ENCODE measurements at places on chromosomes 16 and 17.

- no peak for DNase-seq
These were observed 147.8 kb downstream of the IRF8 start for GRCh38 chr16:86046667-86047270.

- DNase-seq = no peak
These were observed 41.8 kb downstream of the PSME3IP1 start for GRCh38 chr16:57144027-57144426.

DNA sequence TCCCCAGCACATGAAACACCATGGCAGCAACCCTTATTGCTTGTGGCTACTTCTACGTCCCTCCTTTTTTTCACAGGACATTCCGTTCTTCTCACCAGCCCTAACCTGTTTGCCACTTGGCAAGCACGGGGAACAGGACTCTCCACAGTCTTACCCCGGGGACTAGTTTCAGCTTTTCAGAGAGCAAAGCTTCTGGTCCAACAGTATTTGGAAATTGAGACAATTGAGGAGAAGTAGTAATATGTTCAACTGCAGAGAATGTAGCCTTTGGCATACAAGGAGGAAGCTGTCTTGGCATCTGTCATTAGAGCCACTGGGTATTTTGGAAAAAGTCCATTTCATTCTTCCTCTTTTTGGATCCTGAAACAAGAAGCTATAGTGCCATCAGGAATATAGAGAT lies 65.7 kb downstream of the MAP2K6 start:
- no peak for DNase-seq

GRCh38 chr17:7218166-7218565 lies 1.5 kb downstream of the DLG4 start:
- no peak for DNase-seq

GRCh38 chr17:8963647-8964258 lies 1.8 kb downstream of the PIK3R5 start:
- DNase-seq = no peak

DNA sequence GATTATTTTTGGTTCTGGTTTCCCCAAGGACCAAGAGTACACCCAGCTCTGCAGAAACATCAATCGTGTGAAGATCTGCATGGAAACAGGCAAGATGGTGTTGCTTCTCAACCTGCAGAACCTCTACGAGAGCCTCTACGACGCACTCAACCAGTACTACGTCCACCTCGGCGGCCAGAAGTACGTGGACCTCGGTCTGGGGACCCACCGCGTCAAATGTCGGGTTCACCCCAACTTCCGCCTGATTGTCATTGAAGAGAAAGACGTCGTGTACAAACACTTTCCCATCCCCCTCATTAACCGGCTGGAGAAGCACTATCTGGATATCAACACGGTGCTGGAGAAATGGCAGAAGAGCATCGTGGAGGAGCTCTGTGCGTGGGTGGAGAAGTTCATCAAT lies 67.4 kb upstream of the ENDOV start:
- no peak for DNase-seq

GRCh38 chr17:44084131-44084538 lies 13.6 kb downstream of the G6PC3 start:
- no peak for DNase-seq

- no peak for DNase-seq
These were observed 6.2 kb downstream of the SHBG start for GRCh38 chr17:7636163-7636562.

DNA sequence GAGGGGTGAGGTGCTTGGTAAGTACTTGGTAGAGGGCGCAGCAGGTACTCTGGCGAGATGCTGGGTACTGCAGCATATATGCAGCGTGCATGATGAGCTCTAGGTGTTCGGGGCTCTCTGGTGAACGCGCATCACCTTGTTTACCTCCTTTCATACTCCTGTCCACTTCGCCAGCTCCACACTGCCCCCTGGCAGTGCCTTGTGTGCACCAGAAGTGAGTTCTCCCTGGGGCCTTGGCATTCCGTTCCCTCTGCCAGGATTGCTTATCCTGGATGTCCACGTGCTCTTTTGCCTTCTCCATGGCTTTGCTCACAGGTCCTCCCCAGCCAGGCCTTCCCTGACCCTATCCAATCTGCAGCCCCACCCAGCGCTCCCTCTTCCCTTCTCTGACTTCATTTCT lies 154.2 kb downstream of the MRM1 start:
- DNase-seq = no peak

- no peak for DNase-seq
These were observed 12.0 kb upstream of the SLC39A11 start for GRCh38 chr17:73104450-73104849.

- DNase-seq = no peak
These were observed 4.8 kb upstream of the SREBF1 start for GRCh38 chr17:17841601-17842025.

DNA sequence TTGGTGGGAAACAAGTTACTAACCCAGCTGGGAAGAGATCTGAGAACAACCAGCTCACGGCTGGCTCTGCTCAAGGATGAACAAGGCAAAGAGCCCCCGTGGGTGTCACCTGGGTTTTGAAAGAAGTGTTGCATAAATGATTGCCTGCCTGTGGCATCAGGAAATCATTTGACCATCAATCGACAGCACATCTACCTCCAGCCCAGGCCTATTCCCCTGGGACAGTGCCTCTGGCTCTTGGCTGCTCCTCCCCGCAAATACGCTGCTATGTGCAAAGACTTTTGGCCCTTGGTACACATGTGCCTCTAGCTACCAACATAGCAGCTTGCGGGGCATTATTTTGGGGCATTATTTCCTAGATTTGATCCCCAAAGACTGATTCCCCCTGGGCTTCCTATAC lies 39.4 kb upstream of the SMPD3 start:
- no peak for DNase-seq

- no peak for DNase-seq
These were observed 12.8 kb downstream of the PDK2 start for GRCh38 chr17:50107790-50108414.

DNA sequence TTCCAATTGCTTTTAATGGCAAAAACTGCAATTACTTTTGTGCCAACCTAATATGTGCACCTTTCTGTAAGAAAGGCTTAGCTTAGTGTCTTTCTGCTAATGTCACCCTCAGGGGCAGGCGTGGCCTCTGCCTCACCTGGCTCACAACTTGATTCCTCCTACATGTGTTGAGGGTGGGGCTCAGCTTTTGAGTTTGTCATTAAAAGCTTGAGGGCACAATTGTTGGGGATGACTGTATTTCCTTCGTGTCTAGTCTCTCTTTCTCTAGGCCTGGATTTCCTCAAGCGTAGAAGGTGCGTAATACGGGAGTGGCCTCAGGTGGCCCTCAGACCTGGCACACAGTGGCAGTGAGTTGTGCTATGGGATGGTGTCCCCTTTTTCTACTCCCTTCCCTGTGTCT lies 94.4 kb downstream of the CLEC16A start:
- no peak for DNase-seq

- DNase-seq = no peak
These were observed 35.7 kb downstream of the CYTH1 start for GRCh38 chr17:78746263-78746948.

GRCh38 chr17:68684949-68685357 lies 83.8 kb upstream of the FAM20A start:
- peak; percentile 65 for DNase-seq

GRCh38 chr17:70407506-70407905 lies 238.2 kb downstream of the KCNJ2 start:
- no peak for DNase-seq

GRCh38 chr16:85438981-85439685 lies 174.0 kb upstream of the GSE1 start:
- DNase-seq = no peak

GRCh38 chr17:44229090-44229489 lies 9.6 kb upstream of the UBTF start:
- no peak for DNase-seq

GRCh38 chr17:50021681-50022370 lies 26.8 kb upstream of the DLX3 start:
- DNase-seq = no peak

GRCh38 chr17:17897442-17897841 lies 60.7 kb upstream of the SREBF1 start:
- DNase-seq = no peak

GRCh38 chr16:19691161-19691711 lies 26.8 kb downstream of the KNOP1 start:
- no peak for DNase-seq

GRCh38 chr17:40857535-40857934 lies 9.5 kb downstream of the KRT12 start:
- peak; percentile 22 for DNase-seq

GRCh38 chr17:40819528-40820125 lies 2.8 kb downstream of the KRT10 start:
- no peak for DNase-seq

GRCh38 chr17:64508683-64509082 lies 1.9 kb downstream of the CEP95 start:
- DNase-seq = no peak

- DNase-seq = no peak
These were observed 35.9 kb upstream of the ZNF469 start for GRCh38 chr16:88346680-88347505.

- DNase-seq = no peak
These were observed 211.5 kb upstream of the AXIN2 start for GRCh38 chr17:65772989-65773388.

GRCh38 chr17:46770818-46771560 lies 47.5 kb downstream of the WNT3 start:
- no peak for DNase-seq

DNA sequence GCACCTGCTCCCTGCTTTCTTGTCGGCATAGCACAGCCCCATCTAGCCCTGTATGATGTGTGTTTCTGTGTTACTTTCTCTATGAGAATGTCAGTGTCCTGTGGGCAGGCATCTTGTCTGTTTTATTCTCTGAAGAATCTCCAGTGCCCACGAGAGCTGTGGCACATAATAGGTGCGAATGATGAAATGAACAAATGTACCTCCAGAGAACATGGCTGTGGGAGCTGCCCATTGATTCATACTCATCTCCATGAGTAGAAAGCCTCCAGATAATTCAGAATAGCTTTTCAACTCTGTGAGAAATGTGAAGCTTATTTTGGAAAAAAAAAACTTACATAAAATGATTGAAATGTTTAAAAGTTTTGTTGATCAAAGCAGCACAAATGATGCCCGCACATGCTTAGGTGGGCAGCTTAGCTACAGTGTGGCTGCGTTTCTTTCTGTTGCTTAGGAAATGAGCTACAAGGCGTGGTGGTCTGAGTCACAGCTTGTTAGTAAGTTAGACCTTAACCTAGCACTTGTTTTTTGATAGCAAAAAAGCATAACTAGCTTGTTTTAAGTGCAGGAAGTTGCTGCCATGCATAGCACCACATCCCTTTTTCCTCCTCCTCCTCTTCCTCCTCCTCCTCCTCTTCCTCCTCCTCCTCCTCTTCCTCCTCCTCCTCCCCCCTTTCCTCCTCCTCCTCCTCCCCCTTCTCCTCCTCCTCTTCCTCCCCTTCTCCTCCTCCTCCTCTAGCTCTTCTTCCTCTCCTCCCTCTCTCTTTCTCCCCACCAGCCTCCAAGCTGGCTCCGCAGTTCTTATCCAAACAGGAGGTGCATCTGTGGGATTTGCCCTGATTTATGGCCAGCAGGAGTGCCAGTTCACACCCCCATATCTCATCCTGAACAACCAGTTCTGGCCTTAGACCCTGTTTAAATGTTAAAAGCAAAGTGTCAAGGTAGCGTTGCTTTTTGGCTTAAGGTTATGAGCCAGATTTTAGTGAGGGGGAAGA lies 221.5 kb downstream of the IRF8 start:
- DNase-seq = no peak

DNA sequence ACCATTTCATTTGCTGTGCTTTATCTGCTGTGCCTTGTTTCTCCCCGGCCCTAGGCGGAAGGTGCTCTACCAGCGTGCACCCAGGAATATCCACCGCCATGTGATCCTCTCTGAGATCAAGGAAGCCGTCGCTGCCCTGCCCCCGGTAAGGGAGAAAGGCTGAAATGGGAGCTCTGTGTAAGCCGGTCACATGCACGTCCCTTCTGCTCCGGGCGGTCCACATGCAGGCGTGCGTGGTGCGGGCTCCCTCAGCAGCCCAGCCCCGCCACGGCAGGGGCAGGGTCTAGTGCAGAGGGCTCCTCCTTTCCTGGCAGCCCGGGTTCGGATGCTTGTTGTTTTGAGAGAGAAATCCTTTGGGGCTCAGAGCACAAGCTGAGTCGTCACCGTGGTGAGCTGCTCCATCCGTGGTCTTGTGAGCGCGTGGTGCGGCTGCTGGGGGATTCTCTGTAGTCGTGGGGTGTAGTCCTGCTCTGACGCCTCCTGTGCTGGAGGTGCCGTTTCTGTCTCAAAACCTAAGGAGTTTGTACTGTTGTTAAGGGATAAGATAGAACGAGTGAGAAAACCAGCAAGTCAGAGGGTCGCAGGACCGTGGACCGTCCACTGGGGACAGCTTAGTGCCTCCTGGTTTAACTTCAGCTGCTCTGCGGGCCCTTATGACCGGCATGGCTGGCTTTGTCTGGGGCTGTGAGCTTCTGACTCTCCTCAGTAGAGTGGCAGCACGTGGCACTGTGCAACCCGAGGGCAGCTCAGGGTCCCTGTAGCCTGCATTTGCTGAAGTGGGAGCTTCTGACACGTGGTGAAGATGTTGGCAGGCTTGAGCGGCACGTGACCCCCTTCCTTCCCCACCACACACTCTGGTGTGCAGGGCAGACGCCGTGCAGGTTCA lies 12.3 kb upstream of the MC1R start:
- no peak for DNase-seq

DNA sequence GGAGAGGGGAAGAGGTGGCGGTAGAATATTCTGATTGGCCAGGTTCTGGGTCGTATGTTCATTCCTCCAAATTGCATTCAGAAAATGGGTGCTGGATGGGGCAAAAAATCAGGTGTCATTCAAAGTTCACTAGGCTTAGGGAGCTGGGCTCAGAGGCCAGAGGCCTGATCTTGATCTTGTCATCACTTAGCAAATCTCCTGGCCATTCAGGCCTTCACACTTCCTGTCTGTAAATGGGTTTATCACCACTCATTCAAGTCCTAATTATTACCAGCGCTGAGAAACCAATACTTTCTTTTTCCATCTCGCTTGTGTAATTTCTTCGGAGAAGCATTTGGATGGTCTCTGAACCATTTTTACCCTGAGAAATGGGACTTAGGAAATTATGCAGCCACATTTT lies 50.8 kb downstream of the BMERB1 start:
- no peak for DNase-seq

DNA sequence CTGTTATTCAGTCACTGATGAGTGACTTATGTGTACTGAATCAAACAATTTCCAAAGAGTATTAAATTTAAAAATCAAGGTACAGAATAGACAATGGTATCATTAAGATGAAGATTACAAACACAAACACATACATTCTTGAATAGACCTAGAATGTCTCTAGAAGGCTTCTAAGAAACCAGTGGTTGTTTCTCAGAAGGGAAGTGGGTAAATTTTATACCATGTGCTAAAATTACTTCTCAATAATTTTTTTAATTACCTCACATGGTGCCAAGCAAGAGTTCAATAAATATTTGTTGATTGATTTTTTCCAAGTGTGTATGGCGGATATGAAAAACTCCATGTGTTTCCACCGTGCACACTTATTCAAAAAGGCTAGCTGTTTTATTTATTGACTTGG lies 6.4 kb downstream of the DYNLRB2 start:
- DNase-seq = no peak

All from brain pericyte (primary cell).